ENCODE measurements at places on chromosomes 6 and 20.

- H3K27ac ChIP-seq: no peak overlapping the region
- no peak for DNase-seq
- no peaks in the 10 kb centered on the region for H3K36me3 ChIP-seq
- no peak overlapping the region for H3K4me3 ChIP-seq
- no peaks in the 10 kb centered on the region for H3K4me1 ChIP-seq
Observed at GRCh38 chr6:74932232-74932888, 273.5 kb downstream of the COL12A1 start.

GRCh38 chr20:53800883-53801604 is 207.4 kb upstream of the ZNF217 start:
- no peak for DNase-seq
- H3K27me3 ChIP-seq: no peaks in the 10 kb centered on the region
- no peaks in the 10 kb centered on the region for H3K4me1 ChIP-seq
- no peak overlapping the region for H3K27ac ChIP-seq
- H3K36me3 ChIP-seq: no peaks in the 10 kb centered on the region

GRCh38 chr6:45196121-45196520 is 132.0 kb upstream of the RUNX2 start:
- no peak for DNase-seq
- no peak overlapping the region for H3K4me3 ChIP-seq
- H3K27ac ChIP-seq: no peak overlapping the region
- peaks cover 2% of the 10 kb centered on the region for H3K36me3 ChIP-seq
- no peaks in the 10 kb centered on the region for H3K27me3 ChIP-seq

DNA sequence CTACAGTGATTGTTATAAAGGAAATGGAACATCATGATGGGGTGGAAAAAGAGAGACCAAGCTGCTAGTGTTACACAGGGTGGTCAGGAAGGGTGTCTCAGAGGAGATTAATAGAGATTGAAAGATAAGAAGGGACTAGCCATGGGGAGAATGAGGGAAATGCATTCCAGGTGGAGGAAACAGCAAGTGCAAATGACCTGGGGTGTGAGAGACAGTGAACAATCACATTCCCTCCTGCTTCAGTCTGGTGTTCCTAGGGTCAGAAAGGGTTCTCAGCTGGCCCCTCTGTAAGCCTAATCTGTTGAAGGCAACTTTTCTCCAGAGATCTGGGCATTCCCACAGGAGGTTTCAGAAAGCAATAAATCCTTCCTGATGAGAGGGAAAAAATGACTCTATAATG is 3.6 kb upstream of the KCNB1 start:
- no peak overlapping the region for H3K27ac ChIP-seq
- H3K27me3 ChIP-seq: peaks cover 62% of the 10 kb centered on the region
- peaks cover 6% of the 10 kb centered on the region for H3K4me1 ChIP-seq
- no peaks in the 10 kb centered on the region for H3K36me3 ChIP-seq

Data from activated CD8-positive, alpha-beta memory T cell treated with anti-CD3 and anti-CD28 coated beads, Interleukin-2, amount 10 ng/mL, durations not matched to agents 7 days and 5 days (primary cell).